ENCODE measurements at places on chromosomes 5 and 9.

DNA sequence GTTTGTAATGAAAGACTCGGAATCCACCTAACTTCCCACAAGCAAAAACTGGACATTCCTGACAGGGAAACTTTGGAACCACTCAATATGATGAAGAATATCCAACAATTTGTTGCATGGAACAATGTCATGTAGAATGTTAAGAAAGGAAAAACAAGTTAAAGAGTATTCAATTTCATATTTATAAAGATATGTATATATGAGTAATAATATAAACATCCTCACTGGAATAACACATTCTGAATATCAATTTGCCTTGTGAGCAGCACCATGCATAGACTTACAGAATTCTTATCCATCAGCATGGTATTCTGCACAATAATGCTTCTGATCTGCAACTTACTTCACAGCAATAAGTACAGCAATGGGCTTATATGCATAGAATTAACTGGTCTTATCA, 650.3 kb downstream of the SEMA5A start:
- no peak for DNase-seq

DNA sequence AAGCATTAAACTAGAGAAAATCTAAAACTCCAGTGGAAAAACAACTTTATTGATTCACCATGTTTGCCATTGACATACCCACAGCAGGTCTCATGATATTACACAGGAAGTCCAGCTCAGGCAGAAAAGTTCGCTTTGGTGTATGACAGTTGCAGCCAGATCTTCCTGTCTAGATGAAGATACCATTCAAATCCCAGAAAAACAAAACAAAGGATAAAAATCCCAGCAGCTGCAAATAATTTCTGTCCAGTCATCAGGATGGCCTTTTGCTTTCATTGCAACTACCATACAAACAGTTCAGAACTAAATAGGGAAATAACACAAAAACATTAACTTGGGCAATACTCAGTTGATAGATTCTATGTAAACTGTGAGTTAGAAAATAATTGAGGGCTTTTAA, 136.0 kb upstream of the NREP start:
- DNase-seq: no peak

DNA sequence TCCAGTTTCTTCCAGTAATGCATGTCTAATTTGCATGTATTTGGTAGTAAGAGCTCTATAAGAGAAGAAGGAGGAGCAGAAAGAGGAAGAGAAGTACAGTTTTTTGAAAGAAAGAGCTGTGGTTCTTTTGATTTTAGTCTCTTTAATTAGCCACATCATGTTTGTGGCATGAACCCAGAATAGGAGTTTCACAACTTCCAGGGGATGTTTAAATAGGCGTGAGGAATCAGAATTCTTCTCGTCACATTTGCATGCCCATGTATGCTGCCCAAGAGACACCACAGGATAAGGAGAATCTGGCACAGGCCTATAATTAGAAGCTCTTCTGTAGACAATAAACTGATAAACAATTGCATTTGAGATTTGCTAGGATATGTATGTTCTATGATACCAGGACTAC, 78.7 kb downstream of the GAS1 start:
- DNase-seq: no peak

GRCh38 chr5:56516441-56516840, 283.3 kb upstream of the ANKRD55 start:
- DNase-seq: no peak

DNA sequence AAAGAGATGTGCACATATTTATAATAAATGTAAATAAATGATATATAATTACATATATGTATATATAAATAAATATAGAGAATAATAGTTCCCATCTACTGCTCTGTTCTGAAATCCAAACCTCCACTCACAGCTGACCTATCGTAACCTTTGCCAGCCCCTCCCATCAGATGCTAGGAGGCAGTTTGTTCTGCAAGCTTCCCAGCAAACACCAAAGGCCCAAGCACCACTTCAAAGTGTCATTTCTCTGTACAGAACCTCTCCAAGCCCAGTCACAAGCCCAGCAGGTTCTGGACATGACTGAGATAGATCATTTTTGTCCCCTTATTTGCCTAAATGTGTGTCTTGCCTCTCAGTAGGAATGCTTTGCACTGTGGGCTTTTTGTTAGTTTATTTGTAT, 62.4 kb downstream of the MFAP3 start:
- DNase-seq: no peak

Data from stimulated activated naive CD4-positive, alpha-beta T cell treated with Interleukin-2 at 50 U/mL for 16 hours (primary cell).